CD4-positive, alpha-beta memory T cell (primary cell): ENCODE measurements at places on chromosomes 12 and 14.

- DNase-seq = no peak
Measured at GRCh38 chr14:102589761-102590290, 2.6 kb upstream of the RCOR1 start.

DNA sequence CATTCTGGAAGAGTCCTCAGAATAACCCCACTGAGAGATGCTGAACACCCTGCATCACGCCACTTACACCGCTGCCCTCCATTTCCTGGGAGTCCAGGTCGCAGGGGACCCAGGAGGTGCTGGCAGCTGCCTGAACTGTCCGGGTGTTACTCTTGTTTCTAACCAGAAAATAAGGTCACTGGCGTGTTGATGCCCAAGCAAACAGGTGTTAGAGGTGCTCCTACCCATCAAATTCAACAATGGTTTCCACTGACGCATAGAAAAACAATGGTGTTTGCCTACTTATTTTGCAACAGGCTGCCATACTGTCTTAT is 23.8 kb downstream of the PITPNM2 start:
- DNase-seq = no peak

- no peak for DNase-seq
Measured at GRCh38 chr12:22527999-22528398, 16.3 kb downstream of the C2CD5 start.

DNA sequence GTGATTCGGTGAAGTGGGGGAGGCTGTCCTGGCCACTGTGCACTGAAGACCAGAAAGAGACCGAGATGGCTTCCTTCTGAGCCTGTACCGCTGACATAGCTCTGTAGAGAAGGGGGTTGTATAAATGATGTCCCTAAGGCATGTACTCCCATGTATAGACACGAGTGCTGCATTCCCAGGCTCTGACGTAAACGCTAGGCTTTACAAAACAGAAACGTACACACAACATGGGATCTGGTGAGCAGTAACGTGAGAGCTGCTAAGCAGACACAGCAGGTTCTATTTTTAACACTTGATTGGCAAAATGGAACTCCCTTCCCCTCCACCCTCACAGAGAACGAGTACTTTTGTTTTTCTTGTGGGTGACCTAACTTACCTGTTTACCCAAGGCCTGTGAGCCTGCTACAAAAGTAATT is 35.9 kb downstream of the ACADS start:
- no peak for DNase-seq

DNA sequence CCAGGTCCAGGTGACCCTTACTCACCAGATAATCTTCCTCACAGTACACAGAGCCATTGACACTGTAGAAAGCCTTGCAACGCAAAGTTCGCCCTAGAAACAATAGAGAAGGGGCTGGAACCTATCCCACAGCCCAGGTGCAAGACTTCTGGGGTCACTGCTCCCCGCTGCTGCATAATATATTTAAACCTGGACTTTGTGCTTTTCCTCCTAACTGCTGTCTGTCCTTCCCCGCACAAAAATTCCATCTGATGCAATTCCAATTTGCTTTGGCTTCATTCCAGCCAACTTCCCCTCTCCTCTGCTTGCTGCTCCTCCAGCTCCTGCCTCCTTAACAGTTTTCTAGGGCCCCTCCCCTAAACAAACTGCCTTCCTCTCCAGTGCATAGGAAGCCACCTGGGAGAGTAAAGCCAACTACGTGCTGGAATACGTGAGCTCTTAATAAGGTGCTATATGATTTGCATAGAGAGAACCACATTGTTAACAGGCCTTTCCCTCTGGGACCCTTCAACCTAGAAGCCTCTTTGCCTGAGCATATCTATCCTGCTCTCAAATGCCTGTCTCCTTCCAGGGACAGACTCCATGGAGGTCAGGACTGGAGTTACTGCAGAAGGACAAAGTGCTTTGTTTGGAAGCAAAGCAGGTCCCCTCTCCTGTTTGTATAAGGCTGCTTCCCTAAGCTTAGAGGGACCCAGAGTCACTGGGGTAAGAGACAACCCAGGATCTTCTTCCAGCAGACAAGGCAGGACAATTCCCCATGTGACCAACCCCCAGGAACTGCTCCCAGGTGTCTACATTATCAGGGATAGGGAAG is 5.5 kb downstream of the AJUBA start:
- no peak for DNase-seq

- no peak for DNase-seq
Measured at GRCh38 chr12:24820872-24821271, 128.0 kb downstream of the BCAT1 start.

DNA sequence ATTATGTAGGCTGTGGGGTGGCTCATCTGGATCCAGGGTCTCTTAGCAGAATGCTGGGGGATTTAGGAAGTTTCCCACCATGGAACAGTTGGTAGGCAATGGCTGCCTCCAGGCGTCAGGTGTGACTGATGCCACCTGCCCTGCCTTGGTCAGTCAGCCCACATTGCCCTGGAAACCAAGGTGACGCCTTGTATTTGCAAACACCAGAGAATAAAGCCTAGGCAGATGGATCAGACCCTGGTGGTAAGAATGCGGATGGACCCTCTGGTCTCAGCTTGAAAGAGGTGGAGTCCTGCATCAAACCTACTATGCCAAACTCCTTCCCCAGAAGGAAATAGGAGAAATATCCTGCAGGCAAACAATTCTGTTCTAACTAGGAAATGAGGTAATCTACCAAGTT is 38.2 kb downstream of the NCKAP5L start:
- DNase-seq = no peak

GRCh38 chr14:24411443-24412389 is 12.9 kb downstream of the NYNRIN start:
- DNase-seq = peak; percentile 34

GRCh38 chr12:40714636-40715035 is 22.4 kb downstream of the CNTN1 start:
- DNase-seq = no peak

GRCh38 chr14:104424406-104425072 is 155.0 kb upstream of the C14orf180 start:
- DNase-seq = no peak

- no peak for DNase-seq
Measured at GRCh38 chr14:90305176-90305601, 26.6 kb downstream of the NRDE2 start.

DNA sequence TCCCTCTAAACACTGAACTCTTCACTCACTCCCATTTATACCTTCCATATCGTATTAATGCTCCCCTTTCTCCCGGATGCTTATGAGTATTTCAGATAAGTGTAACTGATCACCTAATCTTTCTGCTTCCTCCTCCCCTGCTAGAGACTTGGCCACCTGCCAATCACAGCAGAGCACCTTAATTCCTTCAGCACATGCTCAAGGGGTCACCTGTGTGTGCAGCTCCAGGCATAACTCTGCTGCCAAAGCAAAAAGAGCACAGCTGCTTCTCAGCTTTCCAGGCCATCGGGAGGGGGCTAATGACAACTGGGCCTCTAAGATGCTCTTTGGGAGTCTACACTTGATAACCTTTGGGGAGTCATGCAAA is 106.9 kb upstream of the DYRK2 start:
- DNase-seq = peak; percentile 30

GRCh38 chr14:56023661-56024081 is 94.5 kb upstream of the PELI2 start:
- DNase-seq = no peak

DNA sequence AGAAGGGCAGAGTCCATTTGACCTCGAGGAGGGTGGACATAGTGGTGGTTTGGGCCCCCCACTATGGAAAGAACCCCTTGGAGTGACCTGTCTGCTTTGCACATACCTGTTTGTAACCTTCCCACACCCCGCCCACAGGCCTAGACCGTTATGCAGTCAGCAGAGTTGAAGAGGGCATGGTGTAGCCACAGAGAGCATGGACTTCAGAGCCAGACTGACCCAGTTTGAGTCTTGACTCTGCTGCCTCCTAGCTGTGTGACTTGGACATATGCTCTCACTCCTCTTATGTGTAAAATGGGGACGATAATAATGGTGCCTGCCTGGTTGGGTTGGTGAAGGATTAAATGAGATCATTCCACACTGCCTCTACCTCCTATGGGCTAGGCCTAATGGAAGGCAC is 40.9 kb upstream of the NOS1 start:
- DNase-seq = no peak

DNA sequence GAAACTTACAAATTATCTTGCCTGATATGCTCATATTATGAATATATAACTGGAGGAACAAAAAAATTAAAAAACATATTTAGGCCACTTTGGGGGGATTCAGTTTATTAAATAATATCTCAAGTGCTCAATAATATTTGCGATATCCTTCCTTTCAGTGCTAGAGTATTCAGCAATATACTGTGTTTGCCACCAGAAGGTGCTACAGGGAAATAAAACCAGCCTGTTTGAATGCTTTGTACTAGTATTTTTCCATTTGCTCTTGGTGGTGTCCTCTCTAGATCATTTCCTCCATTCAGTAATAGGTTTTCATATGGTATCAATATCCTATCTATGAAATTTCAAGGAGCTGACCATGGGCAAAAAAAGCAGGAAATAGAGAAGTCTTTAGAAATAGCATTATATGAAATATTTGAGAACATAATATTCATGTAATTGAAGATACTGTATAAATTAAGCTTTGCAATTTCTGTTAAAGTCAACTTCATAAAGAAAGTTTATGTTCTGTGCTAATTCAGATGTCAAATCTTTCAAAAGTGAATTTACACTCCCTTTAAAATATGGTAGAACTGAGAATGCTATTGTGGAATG is 106.2 kb upstream of the NAV3 start:
- DNase-seq = no peak

- DNase-seq = peak; percentile 17
Measured at GRCh38 chr14:71142375-71143038, 235.2 kb downstream of the PCNX1 start.

GRCh38 chr12:94663071-94663470 is 12.7 kb upstream of the TMCC3 start:
- DNase-seq = no peak

DNA sequence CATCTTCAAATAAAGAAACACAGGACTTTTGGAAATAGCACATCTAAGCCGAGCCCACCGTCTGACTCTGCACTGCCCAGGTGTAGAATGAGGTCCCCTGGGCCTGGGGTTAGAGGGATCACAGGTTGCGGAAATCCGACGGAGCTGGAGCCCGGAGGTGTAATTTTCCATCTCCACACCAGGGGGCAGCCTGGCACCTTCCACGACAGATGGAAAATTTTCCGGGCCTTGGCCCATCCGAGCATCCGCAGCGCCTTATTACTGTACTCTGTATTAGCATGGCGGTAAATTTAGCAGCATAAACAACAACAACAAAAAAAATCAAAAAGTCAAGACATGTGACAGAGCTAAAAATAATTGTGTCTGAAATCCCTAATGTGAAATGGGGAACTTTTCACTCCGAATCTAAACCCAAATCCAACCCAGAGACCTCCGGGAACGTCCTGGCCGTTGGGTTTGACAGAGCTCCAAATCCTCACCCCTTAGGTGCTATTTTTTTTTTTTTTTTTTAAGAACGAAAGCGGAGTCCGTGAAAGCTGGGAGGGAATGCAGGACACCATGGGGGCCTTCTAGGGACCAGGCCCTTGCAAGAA is 93.9 kb downstream of the KSR2 start:
- DNase-seq = peak; percentile 63

GRCh38 chr12:96120359-96121100 is 73.6 kb upstream of the ELK3 start:
- DNase-seq = no peak

DNA sequence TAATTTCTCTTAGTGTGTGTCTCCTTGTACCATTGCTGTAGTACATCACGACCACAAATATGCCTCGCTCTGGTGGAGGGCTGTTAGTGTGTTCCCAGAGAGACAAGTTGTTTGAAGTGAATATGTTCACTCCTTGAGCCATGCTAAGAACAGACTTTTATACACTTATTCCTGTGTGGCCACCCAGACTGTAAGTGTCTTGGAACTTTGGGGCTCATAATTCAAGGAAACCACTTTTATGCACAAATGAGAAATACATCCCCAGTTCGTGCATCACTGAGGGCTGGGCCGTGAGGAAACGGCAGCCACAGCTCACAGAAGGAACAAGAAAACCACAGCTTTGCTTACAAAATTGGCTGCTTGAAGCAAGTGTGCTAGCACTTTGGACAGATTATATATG is 362.2 kb upstream of the DDHD1 start:
- no peak for DNase-seq

DNA sequence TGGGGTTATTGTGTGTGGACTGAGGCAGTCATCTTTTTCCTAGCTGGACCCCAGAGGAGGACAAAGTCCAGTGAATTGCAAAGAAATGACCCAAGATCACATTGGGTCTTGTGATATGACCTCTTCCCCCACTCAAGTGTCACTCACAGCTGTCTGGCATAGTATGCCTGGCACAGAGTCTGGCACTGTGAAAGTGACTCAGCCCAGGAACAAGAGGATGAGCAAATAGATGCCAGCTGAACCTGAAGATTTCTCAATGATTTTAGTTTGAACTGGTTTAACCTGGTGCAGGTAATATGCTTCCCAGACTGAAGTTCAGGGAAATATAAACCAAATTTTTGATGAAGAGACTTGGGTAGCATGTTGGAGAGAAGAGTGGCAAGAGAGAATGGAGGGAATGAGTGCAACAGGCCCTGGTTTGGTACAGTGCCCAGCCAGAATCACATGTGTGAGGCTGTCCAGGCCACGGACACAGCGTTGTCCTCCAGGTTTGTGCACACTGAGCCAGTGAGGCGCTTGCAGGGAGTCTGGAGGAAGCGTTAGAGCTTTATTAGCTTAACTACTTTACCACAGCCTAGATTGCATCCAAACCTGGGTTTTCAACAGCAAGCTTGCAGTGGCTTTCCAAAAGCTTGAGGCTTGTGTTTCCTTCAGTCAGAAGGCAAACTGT is 332.9 kb downstream of the NUAK1 start:
- no peak for DNase-seq

- DNase-seq = no peak
Measured at GRCh38 chr14:99357151-99357915, 85.3 kb upstream of the BCL11B start.

- DNase-seq = no peak
Measured at GRCh38 chr12:123278101-123278627, 6.5 kb upstream of the CDK2AP1 start.

DNA sequence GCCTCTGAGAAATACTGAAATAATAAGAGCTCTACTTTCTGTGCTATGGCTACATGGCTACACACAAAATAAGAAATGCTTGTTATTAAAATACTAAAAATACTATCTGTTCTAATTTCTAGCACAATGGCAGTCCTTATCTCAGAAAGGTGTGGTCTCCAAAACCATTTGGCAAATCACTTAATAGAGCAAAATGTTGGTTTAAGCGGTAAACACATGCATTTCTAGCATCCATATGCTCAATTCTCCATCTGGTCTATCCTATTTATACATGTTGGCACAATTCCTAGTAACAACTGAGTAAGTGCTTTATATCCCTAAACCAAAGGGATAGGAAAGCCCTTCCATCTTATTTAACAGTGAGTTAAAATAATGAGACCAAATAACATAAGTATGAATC is 107.0 kb downstream of the PAPLN start:
- no peak for DNase-seq

DNA sequence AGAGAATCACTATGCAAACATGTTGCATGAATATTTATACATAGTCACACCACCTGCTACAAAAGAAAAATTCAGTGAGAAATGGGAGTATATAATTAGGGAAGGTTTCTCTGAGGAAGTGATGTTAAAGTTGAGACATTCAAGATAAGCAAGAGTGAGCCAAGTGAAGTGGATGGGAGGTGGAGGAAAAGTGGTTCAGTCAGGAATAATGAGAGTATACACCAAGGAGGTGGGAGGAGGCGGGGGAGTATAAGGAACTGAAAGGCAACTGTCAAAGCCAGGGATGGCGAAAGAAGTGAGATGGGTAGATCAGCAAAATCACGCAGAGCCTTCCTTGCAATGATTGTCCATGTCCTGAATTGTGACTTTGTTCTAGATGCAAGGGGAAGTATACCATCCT is 33.7 kb downstream of the PRKD1 start:
- no peak for DNase-seq

GRCh38 chr12:75042125-75042524 is 167.5 kb downstream of the KCNC2 start:
- DNase-seq = no peak
